ENCODE measurements at places on chromosomes 3 and 15. TPM values are rescaled to one million over a fixed set of nuclear protein-coding genes. Genes with fewer than 3 reads are reported as not detected.

Gene TMEM44
- total RNA-seq = 14.9 TPM

Gene PDIA5
- total RNA-seq = 27.9 TPM

Gene ADCY5
- total RNA-seq = 0.51 TPM

Gene PLA1A
- 0.26 TPM for total RNA-seq

Gene TRIM42
- total RNA-seq = not detected

DNA sequence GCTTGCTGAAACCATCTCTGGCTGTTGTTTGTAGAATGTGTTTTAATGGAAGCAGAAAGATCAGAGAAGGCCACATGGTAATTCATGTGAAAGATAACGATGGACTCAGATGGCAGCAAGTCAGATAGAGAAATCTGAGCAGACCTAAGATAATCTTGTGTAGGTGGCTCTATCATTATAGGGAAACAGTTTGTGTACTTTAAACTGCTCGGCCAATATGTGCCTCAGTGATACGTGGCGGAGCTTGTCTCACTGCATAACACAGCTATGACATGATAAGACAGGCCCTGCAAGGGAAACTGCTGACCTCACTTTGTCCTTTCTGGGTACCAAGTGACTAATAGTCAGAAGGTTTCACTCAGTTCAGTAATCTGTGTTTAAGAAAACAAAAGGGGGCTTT is 51.0 kb downstream of the MME start:
- peak; percentile 50 for DNase-seq

GRCh38 chr15:62357431-62357830 is 192.3 kb upstream of the C2CD4B start:
- no peak for DNase-seq

- no peak for DNase-seq
Measured at GRCh38 chr3:187722206-187722612, 19.9 kb upstream of the RTP2 start.

DNA sequence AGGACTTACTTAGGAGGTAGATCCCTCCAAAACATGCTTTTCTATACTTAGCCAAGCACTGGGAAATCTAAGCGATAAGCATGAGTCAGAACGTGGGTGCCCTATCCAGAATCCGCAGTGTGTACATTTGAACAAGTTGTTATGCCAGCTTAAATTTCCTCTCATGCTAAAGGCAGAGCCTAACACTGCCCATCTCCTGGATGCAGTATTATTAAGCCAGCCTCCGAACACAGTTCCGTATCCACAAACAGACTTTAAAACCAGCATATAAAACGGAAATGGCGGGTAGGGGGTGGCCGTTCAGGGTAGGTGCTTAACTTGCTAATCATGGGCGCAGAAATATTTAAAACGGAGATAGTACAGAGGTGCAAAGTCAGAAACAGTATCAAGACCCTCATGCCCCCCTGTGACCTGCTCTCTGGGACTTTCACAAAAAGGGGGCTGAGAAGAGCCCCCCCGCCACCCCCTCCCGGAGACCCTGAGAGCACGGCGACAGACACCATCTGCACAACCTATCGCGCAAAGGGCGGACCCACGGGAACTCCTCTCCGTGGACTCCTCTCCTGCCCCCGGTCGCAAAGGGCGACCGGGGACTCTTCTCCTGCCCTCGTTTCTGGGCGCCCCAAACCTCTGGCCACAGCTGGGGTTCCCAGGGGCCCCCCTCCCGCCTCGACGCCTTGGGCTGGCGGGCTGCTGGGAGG is 889 bp upstream of the LRRIQ4 start:
- peak; percentile 76 for DNase-seq

DNA sequence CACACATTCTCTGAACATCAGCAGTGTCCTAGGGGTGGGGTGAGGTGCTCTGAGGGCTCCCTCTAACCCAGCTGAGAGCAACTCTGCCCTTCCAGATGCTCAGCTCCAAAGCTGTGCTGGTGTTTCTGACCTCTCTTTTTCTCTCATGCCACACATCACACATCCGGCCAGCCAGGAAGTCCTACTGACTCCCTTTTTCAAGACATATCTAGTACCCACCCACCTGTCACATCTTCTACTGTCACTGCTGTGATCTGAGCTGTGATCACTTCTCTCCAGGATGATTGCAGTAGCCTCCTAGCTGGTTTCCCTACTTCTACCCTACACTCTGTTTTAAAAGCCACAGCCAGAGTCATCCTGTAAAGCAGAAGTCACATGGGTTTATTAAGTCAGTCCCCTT is 30.2 kb upstream of the MASP1 start:
- DNase-seq = no peak

DNA sequence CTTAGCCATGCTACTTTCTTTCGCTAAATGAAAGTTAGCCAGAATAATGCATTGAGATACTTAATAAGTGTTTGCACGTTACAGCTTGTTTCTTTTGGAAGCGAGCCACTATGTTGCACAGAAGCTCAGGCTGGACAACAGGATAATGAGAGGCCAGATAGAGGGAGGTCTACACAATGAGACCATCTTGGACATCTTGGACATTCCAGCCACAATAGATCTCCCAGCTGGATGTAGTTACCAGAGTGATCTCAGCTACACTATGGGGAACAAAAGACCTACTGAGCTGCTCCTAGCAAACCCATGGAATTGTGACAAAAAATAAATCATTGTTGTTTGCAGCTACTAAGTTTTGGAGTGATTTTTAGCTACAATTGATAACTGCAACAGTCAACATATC is 540.1 kb upstream of the SEMA6D start:
- no peak for DNase-seq

DNA sequence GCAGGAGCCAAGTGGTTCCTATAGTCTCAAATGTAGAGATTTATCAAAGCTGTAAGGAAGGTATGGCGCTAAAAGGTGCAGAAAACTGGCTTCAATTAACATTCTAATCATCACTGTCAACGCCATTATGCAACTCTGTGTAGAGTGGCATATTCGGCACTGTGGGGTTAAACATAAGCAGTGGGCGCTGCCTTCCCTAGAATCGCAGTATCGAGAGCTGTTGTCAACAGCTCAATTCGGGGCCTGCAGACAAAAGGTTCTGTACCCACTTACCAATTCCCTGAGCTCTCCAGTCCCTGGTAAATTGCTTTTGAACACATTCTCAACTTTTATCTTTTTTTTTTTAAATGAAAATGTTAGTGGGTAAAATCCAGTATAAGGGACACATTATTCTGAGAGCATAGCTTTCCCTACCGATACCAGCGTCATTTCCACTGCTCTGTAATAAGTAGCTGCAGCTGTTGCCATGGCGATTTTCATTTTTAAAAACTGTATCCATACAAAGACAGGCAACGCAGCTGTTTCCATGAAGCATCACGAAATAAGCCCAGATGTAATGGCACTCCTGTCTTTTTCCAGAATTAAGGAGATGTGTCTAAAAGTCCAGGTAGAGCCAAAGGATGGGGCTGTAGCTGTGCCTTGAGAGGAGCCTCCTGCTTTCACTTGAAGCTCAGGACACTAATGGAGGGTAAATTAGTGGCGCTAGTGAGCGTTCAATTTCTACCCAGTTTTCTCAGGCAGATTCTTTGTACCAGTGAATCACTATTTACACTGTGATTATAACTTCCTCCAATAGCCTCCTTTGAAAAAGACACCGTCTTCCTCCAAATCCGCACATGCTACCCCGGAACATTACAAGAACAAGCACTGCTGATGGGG is 250.3 kb downstream of the SLC9A9 start:
- no peak for DNase-seq

DNA sequence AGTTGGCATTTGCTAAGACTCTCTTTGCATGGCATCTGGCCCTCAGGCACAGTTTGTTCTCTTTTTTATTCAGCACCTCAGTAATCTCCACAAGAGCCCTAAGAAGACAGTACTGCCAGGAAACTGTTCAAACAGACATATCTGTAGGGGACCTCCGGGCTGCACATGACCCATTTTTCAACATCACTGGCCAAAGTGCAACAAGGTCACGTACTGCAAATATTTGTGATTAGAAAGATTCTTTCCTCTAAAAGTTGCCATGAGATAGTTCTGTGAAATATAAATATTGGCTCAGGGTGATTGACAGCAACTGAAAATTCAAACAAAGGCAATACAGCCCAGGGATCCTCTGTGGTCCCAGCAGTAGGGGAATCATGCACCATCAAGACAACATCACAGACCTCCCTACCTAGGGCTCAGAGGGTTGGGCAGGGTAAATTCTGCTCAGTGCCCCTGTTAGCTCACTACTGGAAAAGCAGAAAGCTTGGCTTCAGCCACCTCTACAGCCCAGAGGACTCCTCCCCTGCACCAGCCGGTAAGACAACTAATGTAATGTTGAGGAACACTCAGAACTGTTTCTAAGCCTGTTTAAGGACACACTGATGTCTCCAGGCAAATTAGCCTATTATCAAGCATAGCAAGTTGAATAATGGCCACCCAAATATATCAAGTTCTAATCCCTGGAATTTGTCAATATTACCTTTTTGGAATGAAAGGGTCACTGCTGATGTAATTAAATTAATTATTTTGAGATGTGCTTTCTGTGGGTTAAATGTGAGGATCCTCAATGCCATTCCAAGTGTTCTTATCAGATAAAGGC is 117.4 kb upstream of the LPP start:
- DNase-seq = no peak

- DNase-seq = no peak
Measured at GRCh38 chr3:25812644-25813043, 22.8 kb downstream of the OXSM start.
